ENCODE measurements at places on chromosomes 3 and 15. TPM values are rescaled to one million over a fixed set of nuclear protein-coding genes. Genes with fewer than 3 reads are reported as not detected.

DNA sequence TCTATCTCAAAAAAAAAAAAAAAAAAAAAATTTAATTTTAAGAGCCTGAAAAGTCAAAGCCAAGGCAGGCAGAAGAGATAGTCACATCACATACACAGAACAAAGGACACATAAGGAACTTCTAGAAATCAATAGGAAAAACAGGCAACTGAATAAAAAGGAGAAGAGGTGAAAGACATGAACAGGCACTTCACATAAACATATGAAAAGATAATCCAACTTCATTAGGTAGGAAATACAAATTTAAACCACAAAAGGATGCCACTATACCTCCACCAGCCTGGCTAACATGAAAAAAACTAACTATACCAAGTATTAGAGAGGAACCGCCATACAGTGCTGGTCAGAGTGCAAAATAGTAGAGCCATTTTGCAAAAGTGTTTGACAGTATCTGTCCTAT lies 14.1 kb downstream of the CCDC12 start:
- H3K4me3 ChIP-seq = no peak overlapping the region
- H3K27me3 ChIP-seq = no peaks in the 10 kb centered on the region
- no peak for DNase-seq
- no peaks in the 10 kb centered on the region for H3K36me3 ChIP-seq
- no peak overlapping the region for H3K27ac ChIP-seq

GRCh38 chr3:13686367-13687160 lies 137.6 kb downstream of the FBLN2 start:
- H3K27ac ChIP-seq = no peak overlapping the region
- H3K27me3 ChIP-seq = peaks cover 22% of the 10 kb centered on the region
- H3K36me3 ChIP-seq = no peaks in the 10 kb centered on the region
- no peak for DNase-seq
- no peak overlapping the region for H3K4me3 ChIP-seq

The PIF1 gene
- 9.7 TPM for total RNA-seq

The TRH gene
- not detected for total RNA-seq

DNA sequence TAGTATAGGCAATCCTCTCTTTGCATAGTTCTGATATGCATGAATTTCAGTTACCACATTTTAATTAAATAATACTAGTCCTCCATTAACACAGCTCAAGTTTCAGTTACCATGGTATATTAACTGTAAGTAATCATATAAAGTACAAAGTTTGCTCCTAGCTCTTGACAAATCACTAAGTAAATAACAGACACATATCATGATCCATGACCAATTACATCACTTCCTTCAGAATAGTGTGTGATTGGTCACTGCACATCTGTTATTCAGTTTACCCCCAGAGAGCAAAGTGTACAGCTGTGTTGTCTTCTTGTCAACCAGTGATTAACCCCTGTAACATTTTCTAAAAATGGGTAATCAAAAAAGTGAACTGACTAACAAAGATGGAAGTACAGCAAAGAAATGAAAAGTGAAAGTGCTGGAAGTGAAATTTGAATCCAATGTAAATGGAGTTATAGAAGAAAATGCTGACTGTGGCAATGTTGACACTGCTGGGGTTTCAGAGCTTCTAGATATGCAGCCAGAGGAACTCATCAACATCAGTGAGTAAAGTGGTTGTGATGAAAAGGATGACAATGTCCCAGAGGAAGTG lies 30.2 kb upstream of the LEKR1 start:
- H3K4me1 ChIP-seq = peaks cover 28% of the 10 kb centered on the region
- peak overlapping the region; percentile 9 for H3K27ac ChIP-seq
- DNase-seq = no peak
- H3K36me3 ChIP-seq = no peaks in the 10 kb centered on the region
- H3K4me3 ChIP-seq = no peak overlapping the region

DNA sequence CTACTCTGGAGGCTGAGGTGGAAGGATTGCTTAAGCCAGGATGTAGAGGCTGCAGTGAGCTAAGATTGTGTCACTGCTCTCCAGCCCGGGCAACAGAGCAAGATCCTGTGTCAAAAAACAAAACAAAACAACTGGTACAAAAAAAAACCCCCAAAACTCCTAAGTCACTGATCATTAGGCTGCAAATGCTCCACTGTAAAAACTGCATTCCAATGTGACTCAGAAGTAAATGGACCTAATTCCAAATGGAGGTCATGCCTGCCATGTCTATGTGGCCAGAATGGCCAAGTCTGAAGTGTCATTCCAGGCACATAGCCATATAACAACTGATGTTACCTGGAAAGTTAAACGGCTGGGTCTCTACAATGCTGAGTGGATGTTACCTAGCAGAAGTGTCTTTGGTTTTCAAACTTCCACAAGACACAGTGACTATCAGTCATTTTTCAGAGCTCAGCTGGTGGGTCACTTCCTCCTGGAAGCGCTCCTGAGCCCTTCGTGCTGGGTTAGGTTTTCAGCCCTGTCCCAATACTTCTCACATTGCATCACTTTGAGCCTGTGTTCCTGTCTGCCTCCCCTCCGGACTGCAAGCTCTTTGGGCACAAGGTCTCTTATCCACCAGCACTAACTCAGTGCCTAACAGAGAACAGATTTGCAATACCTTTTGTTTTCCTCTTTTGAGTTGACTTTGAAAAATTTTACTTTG lies 10.6 kb downstream of the FSTL1 start:
- DNase-seq = peak; percentile 77
- no peaks in the 10 kb centered on the region for H3K27me3 ChIP-seq
- peak overlapping the region; percentile 89 for H3K27ac ChIP-seq

- H3K27me3 ChIP-seq = no peaks in the 10 kb centered on the region
- H3K36me3 ChIP-seq = no peaks in the 10 kb centered on the region
- H3K4me3 ChIP-seq = no peak overlapping the region
- H3K27ac ChIP-seq = no peak overlapping the region
- DNase-seq = peak; percentile 82
Observed at GRCh38 chr15:86624261-86625036, 544.8 kb downstream of the AGBL1 start.

DNA sequence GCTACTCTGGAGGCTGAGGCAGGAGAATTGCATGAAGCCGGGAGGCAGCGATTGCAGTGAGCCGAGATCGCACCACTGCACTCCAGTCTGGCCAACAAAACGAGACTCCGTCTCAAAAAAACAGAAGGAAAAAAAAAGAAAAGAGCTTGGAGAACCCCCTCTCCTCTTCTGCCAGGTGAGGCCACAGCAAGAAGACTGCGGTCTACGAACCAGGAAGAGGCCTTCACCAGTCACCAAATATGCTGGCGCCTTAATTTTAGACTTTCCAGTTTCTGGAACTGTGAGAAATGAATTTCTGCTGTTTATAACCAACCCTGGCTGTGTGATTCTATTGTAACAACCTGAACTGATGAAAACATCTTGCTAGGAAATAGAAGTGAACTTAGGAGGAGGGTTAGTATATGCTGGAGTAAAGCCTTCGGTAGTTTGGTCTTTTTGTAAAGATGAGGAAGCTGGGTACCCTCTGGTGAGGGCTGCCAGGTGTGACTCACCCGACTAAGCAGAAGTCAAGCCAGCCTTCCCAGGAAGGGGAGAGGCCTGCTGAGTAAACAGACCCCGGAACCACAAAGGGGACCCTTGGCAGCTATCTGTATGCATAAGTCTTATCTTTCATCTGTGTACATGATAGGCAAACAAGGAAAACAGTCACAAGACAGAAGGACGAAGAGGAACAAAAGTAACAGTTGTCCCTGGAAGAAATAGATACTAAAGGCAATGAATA lies 78.7 kb downstream of the KLF13 start:
- DNase-seq = no peak
- no peak overlapping the region for H3K4me3 ChIP-seq

DNA sequence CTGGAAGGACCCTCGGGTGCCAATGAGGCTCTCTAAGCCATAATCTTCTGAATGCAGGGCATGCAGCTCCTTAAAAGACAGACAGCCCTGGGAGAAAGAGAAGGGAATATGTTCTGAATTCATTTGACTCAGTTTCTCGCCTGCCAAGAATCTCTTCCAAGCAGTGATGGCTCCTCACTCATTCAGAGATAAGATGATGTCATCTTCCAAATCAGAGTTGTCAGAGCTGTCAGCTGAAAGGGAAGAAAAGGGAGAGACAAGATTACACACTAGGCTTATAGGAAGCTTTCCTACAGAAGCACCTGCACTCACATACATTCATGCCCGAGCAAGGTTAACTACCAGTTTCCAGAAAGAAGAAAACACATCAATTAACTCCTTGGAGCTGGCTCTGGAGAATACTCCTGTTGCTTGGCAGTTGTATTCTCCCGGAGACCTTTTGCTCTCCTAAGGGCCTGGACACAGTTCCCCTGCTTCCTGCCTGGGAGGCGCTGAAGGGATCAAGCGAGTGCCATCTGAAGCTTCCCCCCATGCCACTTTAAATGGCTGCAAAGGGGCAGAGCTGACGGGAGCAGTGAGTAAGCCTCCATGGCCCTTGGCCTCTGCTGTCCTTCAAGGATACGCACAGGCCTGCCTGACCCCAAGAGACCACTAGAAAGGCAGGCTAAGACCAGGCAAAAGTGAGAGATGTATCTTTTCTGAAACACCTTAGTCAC lies 7.7 kb downstream of the RBM15B start:
- no peak for DNase-seq
- peaks cover 22% of the 10 kb centered on the region for H3K36me3 ChIP-seq
- H3K27ac ChIP-seq = no peak overlapping the region
- no peak overlapping the region for H3K4me3 ChIP-seq
- H3K4me1 ChIP-seq = peaks cover 9% of the 10 kb centered on the region

- H3K27ac ChIP-seq = no peak overlapping the region
- H3K4me1 ChIP-seq = peaks cover 1% of the 10 kb centered on the region
- H3K27me3 ChIP-seq = no peaks in the 10 kb centered on the region
- H3K36me3 ChIP-seq = no peaks in the 10 kb centered on the region
- DNase-seq = peak; percentile 87
- H3K4me3 ChIP-seq = no peak overlapping the region
Observed at GRCh38 chr3:179558742-179559364, 3.9 kb upstream of the ACTL6A start.

Data from GM23248 (cell line).